GM04503 (cell line): ENCODE measurements at places on chromosomes 13 and 19.
A peak's percentile ranks its signal among the peaks of the same experiment; 100 is the strongest.

- DNase-seq: peak; percentile 13
Measured at GRCh38 chr19:18700501-18701249, 17.2 kb downstream of the CRTC1 start.

DNA sequence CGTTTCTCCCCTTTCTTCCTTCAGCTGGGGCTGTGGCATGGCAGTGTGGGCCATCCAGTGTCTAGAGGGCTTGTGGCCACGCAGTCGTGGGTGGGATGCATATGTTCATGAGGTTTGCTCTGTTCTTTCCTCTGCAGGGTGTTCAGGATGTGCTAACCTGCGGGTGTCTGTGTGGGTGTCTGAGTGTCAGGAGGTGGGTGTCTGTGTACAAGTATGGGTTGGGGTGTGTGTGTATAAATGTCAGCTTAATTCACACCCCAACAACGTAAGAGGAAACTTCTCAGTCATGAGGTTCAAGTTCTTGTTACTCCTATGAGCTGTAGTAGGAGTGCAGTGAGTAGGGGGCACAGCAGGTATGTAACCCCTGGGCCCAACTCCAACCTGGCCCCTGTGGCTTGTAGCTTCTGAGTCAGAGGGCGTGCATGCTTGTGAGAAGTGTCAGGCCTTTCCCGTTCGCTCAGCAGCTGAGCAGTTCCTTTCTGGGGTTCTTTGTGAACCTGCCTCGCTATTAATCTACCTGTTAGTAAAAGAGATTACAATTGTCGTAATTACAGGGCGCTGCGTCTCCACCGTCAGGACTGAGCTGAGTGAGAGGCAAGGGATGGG lies 49.1 kb downstream of the NFIX start:
- no peak for DNase-seq

GRCh38 chr13:33353210-33353609 lies 67.7 kb upstream of the STARD13 start:
- DNase-seq: no peak

GRCh38 chr19:29263305-29264135 lies 50.6 kb upstream of the UQCRFS1 start:
- no peak for DNase-seq

- DNase-seq: peak; percentile 92
Measured at GRCh38 chr13:30898678-30899241, 7.3 kb upstream of the MEDAG start.

- DNase-seq: no peak
Measured at GRCh38 chr13:100019780-100020356, 38.3 kb downstream of the ZIC2 start.

DNA sequence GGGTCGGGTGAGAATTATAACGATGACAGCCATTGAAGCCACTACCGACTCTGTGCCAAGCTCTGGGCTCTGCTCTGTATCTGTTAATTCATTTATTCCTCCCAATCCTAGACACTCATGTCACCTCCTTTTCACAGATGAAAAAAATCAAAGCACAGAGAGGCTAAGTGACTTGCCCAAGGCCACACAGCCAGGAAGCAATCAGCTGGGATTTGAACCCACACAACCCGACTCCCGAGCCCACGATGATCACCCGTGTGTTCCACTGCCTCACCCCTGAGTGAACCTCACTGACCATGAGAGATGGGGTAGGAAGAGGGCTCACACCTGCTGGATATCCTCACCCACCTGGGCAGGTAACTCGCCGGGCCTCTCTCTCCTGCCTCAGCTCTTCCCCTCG lies 40.1 kb downstream of the ZNF473 start:
- DNase-seq: no peak

DNA sequence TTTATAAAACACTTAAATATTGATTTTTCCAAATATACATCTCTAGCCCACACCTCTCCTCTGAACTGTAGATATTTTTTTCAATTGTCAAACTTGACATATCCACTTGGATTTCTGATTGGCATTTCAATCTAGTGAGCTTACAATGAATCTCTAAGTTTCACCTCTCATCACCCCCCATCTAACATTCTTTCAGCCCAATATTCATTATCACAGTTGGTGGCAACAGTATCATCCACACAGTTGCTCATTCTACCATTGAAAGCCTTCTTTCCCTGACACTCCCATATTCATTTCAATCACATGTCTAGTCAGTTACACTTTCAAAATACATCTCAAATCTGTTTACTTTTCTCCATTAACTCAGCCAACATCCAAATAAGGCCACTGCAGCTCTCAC lies 385.2 kb downstream of the PCDH20 start:
- no peak for DNase-seq

GRCh38 chr19:58434217-58434616 lies 5.7 kb downstream of the ZNF132 start:
- no peak for DNase-seq

- no peak for DNase-seq
Measured at GRCh38 chr13:113815151-113816058, 48.5 kb downstream of the GAS6 start.
